ENCODE measurements at places on chromosomes 5 and 9.
A peak's percentile ranks its signal among the peaks of the same experiment; 100 is the strongest.

DNA sequence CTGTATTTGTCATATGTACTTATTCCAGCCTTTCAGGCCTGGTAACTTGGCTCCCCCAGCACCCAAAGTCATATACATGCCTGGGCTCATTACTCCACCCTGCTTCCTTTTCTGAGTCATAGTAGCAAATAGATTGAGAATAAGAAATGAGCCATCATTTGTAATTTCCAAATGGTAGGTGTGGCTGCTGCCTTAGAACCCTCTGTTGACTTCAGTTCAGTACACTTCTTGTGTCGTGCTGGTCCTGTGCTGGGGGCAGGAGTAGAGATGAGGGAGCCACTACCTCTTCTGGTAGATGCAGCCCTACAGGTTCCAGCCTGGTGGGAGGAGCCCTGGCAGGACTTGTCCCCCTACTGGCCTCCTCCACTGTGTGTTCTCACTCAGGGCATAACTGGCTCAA lies 11.1 kb downstream of the GM2A start:
- no peak for DNase-seq

DNA sequence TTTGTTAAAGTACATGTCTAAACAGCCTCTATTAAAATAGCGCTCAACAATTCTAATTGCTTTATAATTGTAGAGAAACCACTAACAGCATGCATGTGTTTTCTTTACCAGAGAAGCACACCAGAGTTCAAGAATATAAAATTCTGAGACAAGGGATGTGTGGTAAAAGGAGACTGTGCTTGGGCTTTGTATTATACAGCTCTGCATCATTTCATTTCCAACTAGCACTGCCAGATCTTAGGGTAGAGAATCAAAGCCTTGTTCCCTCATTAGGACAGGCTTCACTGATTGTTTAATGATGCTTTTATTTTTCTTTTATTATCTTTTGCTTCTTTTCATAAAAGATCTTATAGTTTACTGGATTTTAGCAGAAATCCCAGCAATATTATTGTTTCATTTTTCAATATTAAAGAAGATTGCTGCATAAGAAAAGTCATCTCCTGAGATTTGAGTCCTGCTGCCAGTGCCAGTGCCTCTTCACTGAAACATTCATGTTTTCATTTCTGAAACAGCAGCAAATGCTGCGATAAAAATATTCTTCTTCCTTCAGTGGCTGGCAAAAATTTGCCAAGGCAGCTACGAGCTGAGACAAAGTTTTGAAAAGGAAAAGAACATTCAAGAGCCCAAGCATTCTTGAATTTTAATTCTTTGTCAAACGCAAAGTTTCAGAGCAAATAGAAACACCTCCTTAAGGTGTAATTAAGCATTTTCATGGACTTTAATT lies 491.0 kb upstream of the PIK3R1 start:
- DNase-seq, result no peak

DNA sequence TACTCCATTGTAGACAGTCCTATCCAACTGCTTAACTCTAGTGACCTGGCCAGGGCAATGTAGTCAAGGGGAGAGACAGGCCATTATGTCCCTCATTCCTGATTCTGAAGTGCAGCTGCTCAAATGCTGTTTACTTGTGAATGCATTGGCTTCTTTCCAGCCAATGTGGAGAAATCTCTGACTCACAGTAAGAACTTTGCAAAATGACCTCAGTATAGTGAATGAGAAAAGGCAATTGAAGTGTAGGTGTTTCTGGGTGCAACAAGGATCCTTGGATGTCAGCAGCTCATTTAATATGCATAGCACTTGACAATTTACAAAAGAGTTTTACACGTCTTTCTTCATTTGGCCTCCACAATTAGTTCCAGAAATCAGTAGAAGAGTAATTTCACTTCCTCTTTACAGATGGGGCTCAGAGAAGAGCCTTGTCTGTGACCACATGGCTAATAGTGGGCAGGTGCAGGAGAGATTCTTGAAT lies 367.2 kb downstream of the OSTF1 start:
- no peak for DNase-seq

GRCh38 chr9:79021084-79021483 lies 550.7 kb upstream of the TLE4 start:
- no peak for DNase-seq

- no peak for DNase-seq
These were observed 21.1 kb downstream of the TRAF1 start for GRCh38 chr9:120905315-120906164.

GRCh38 chr9:112091810-112092209 lies 83.3 kb downstream of the SUSD1 start:
- no peak for DNase-seq

- DNase-seq, result no peak
These were observed 18.8 kb downstream of the ACTL7A start for GRCh38 chr9:108880738-108881316.

DNA sequence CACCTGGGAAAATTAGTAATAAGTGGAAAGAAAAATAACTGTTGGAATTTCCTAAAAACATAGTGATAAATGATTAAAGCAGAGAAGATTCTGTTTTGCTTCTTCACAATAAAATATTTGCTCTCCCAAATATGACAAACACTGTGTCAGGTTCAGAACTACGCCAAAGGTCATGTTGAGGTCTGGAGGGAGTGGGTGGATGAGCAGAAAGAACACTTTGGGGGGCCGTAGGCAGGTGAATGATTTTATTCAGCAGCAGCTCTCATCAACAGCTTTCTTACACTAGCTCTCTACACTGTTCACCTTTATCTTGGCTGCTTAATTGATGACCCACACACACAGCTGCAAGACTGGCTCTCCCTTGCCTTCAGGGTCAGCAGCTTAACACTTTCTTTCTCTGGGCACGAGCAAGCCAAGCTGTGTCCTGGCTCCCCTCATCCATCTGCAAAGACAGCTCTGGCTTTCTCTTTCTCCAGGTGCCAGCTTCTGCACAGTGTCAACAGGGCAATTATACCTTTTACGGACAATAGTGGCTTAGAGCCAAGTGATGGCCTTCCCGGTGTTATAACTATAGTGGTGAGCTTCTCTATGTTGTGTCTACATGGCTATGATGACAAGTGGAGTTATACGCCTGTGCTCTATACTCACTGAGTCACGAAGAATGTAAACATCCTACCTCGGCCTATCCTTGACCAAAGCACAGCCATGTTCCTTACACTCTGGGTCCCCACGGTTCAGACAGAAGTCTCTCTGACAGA lies 18.9 kb upstream of the GPX8 start:
- no peak for DNase-seq

DNA sequence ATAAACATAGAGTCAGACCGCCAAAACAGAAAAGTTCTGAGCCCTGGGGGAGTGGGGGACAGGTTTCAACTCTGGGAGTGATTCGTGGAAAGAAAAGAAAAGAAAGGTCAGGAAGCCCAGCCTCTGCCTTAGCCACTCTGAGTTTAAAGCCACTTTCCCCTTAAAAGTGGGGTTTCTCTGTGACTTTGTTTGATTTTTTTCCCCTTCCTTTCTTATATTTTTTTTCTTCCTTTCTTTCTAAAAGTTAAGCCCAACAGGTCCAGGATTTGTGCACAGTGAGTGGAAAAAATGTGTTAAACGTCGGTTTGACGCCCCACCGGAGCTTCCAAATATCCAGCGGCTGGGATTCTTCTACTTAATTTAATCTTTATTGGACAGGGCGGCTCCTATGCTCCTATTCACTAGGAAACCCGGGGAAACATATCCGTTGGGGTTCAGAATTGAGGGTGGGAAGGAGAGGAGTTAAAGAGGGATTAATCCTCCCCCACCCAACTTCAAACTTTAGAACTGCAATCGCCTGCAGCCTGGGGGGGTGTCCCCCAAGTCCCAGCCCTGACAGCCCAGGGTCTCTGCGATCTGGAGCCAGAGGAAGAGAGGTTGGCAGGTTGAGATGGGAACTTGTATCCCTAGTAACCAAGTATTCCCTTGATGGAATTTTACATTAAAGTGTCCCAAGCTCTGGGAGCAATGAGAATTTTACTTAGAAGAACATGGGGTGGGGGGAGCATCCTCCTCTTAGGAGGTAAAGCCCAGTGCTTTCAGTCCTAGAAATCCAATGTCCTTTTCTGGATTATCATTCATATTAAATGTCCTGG lies 6.3 kb downstream of the NR2F1-AS1 start:
- no peak for DNase-seq

GRCh38 chr9:14320271-14321181 lies 6.6 kb upstream of the NFIB start:
- DNase-seq, result no peak

- no peak for DNase-seq
These were observed 70.2 kb upstream of the ADAMTS2 start for GRCh38 chr5:179415291-179416060.

DNA sequence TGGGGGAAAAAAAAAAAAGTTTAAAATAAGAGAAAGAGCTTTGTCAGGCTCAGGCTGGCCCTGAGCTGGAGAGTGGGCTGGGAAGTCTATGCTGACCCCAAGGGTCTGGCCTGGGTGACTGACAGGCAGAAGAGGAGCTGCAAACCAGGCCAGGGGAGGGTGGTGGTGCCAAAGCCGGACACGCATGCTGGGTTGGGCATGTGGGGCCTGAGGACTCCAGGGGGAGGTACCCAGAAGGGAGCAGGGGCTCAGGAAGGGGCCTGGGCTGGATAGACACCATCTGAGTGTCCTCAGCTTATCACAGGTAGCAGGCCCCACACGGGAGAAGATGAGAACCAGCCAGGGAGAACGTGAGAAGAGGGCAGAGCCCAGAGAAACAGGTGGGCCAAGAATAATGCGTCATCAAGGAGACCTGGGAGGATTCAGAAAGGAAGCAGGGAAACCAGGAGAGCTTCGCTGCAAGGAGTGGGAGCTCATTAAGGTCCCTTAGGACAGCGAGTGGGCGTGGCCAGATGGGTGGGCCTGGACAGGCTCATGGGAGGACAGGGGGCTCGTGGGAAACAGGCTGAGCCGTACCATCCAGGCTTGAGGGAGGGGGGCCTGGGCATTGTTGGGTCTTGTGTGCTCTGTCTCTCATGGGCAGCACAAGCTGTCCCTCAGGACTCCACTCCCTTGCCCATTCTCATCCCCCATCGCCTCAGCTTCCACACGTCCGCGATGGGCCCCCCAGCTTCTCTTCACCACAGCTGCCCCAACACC lies 16.0 kb downstream of the TMOD1 start:
- DNase-seq, result peak; percentile 55
